ENCODE measurements at places on chromosomes 5 and 9.

DNA sequence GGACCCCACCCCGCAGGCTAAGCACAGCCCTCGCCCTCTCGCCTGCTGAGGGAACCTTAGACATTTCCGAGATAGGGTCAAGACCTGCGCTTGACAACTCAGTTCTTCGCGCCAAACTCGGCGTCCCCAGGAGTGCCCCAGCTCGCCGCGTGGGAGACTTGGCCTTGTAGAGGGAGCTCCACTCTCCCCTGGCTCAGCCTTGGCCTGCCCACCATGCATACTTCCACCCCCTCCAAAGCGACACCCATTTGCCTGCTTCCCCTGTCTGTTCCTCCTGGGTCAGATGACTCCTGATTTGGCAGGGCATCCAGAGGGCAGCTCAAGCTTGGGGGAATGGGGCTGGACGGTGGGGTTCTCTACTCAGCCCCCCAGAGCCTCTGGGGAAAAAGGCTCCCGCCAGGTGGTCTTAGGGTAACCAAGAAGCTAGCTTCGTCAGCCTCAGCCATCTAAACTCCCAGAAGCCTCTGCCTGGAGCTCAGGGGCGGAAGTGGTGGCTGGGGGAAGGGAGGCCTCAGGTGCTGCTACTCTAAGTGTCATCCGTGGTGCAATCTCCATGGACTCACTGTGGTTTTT, 560 bp downstream of the DOCK2 start:
- DNase-seq, result no peak

- DNase-seq, result no peak
Observed at GRCh38 chr9:98864281-98865174, 57.1 kb downstream of the GALNT12 start.

DNA sequence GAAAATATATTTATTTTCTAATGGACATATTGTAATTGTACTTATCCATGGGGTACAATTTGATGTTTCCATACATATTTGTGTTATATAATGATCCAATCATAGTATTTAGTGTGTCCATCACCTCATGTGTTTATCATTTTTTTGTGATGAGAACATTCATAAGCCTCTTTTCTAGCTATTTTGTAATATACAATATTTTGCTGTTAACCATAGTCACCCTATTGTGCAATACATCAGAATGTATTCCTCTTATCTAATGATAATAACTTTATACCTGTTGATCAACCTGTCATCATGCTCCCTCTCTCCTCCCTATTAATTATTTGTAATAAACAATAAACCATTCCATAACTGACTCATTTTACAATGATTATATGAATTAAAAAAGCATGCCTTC, 93.2 kb downstream of the ISL1 start:
- DNase-seq, result no peak

DNA sequence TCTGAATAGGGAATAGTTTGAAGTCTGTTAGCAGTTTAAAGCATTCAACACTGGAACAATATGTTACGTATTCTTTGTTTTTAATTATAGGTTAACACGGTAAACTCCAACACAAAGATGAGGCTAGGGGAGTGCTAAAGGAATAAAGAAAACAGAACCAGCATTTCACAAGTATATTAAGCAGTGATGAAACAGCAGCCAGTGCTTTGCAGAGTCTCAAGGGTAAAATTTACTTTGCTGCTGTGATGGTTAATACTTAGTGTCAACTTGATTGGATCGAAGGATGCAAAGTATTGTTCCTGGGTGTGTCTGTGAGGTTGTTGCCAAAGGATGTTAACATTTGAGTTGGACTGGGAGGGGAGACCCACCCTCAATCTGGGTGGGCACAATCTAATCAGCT, 30.0 kb upstream of the GSN start:
- DNase-seq, result no peak

DNA sequence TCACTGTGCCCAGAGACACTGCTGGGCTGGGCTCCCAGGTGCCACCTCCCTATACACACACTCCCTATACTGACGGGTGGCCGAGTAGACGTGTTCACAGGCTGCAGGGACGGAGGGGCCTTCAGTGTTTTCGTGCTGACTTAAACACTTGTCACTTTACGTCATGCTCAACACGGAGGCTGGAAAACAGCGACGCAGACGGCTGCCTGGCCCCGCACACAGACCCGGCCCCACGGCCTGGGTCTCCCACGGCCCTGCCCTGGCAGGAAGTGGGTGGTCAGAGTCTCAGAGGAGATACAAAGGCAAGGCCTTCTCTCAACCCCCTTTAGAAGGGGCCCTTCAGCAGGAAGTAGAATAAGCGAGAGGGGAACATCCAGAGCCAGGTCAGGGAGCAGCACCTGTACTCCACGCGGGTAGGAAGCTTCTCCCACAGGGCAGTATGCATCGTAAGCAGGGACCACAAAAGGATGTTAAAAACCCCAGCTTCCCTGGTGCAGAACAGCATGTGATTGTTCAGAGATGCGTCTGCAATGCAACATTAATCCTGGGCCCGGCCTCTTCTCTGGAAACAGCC, 11.9 kb upstream of the TBC1D9B start:
- DNase-seq, result no peak
